ENCODE measurements at places on chromosomes 3 and 15.

DNA sequence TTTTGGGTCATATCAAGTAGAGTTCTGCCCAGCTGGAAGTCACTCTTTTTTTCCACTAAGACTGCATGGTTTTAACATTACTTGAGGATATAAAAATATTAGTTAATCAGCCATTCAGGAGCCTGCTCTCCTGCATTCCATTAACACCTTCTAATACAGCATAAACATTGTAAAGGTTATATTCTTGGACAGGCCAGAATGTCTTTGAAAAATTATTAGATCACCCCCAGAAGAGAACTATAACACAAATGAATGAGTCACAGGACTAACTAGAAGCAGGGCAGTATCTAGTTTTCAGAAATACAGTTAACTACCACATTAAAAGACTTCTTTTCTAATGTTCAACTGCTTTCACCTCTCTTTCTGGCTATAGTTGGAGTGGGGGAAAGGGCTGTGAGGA lies 80.9 kb downstream of the THBS1 start:
- DNase-seq, result no peak

DNA sequence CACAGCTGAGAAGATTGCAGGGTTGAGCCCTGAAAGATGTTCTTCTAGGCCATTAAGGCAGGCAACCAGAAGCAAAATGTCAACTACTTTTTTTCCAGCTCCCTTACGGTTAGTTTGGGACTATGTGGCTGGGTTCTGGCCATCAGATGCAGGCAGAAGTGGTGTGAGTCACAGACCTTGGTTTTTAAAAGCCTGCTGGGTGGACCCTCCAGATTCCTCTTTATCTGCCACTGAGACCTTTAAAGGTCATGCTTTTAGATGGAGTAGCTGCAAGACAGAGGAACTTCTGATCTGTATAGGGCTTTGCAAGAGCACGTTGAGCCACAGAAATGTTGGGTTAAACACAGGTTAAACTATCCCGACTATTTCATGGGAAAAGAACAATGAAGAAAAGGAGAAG lies 102.9 kb downstream of the CHST2 start:
- no peak for DNase-seq

DNA sequence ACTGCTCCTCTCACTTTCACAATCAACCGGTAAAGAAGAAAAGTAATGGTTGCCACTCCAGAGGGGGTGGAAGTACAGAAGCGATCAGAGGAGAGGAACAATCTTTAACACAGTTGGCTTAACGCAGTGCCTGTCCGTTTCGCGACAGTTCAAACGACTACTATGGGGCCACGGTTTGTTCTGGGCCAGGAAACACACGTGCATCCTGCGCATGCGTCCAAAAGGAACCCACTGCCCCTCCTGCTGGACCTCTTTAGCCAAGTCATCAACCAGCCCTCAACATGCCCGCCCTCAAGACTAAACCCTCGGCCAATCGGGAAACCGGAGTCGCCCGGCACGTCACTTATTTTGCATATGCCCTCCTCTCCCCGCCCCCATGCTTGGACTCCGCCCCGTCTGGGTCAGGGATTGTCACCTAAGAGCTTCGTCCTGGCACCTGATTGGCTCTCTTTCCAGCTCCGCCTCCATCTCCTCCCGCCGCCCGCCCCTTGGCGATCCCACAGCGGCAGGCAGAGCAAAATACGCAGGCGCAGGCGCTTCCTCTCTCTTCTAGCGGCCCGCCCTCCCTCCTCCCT lies 345 bp upstream of the CDV3 start:
- DNase-seq, result no peak

GRCh38 chr3:142884531-142884930 lies 4.4 kb downstream of the PCOLCE2 start:
- DNase-seq, result no peak

- no peak for DNase-seq
These were observed 18.6 kb downstream of the ZIC1 start for GRCh38 chr3:147427746-147428145.

GRCh38 chr3:156211583-156211982 lies 91.2 kb downstream of the KCNAB1 start:
- no peak for DNase-seq

DNA sequence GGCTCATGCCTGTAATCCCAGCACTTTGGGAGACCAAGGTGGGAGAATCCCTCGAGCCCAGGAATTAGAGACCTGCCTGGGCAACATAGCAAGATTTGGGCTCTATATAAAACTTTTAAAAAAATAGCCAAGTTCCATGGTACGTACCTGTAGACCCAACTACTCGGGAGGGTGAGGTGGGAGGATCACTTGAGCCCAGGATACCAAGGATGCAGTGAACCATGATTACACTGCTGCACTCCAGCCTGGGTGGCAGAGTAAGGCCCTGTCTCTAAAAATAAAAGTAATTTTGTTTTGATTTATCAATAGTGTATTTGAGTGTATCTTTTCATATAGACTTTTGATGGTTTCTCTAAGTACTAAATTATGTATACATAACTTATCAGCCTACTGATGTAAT lies 63.1 kb downstream of the LSM3 start:
- DNase-seq, result no peak

- no peak for DNase-seq
These were observed 157.7 kb upstream of the BCL6 start for GRCh38 chr3:187902936-187903335.

DNA sequence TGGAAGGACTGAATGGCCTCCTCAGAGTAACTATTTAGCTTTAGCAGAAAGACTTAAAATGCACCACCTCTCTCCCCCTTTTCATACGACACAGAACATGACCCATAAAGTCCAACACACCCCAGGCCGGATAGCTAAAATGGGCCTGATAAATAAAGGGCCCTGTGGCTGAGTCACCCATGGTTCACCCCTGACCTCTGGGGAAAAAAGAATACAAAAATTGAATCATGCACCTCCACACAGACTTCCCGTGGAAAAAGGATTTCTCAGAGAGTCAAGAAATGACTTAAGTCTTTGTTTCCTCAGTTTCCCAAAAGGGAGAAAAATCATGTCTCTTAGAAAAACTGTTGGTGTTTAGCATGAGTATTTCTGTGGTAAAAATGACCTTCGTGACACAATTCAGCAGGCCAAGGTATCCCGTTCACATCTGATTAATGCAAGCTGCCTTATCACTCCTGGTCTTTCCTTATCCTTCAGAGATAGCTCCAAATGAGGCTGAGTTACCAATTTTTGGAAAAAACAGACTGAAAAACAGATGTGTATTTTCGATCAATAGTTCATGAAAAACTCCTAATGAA lies 34.0 kb upstream of the ARHGEF3 start:
- no peak for DNase-seq

DNA sequence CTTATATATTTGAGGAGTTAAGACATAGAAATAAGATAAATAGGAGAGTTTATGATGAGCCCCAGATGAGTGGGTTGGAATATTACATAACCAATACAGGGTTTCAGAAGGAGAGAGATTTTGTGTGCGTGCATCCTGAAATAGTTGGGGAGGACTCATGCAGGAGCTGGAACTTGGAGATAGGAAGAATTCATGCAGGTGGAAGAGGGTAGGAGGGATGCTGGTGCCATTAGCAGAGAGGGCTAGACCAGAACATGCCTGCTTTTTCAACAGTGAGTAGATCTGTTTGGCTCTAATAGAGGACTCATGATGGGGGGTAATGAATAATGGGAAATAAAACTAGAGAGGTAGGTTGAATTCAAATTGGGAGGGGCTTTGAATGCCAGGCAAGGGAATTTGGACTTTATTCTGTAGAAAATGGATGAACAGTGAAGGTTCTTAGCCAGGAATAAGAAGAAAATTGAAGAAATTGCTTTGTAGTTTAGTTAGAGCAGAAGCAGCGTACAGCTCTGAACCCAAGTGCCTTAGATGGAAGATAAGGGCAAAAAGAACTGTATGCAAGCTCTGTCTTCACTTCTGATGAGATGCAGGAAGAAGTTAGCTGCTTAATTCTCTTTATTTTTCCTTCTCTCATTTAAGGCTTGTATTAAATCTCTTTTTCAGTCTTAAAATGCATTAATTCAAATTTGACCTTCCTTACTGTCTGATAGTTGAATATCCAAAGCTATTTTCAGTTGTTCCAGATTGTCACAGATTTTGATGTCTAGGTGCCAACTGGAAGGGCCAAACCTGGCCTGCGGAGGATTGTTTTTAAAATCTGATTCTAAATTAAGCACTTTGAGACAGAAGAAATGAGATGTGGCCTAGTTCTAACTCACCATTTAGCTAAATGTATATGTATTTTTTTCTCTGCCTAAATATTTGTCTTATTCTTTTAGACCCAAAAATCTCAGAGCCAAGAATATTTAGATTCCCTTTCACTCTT lies 86.3 kb downstream of the PPM1L start:
- no peak for DNase-seq

GRCh38 chr3:71710906-71711494 lies 14.2 kb downstream of the EIF4E3 start:
- DNase-seq, result peak; percentile 60

DNA sequence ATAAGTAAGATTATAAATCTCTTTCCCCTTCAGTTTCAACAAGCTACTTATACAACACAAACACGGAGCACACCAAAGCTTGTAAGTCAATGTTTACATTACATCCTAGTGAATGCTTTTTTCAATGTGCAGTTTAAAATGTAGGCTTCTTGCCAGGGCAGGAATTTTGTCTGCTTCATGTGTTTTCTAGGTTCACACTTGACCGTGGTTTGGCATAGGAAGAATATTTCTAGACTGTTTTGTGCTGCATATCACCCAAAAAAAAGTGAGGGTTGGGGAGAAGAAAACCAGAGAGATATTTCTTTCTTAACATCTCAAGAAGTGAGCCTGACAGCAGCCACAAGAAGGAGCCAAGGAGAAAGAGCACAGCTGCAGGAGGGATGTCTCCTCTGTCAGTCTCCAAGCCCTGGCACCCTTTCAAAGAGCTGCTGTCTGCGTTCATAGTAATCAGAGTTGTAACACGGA lies 255.8 kb downstream of the MEIS2 start:
- DNase-seq, result peak; percentile 50

DNA sequence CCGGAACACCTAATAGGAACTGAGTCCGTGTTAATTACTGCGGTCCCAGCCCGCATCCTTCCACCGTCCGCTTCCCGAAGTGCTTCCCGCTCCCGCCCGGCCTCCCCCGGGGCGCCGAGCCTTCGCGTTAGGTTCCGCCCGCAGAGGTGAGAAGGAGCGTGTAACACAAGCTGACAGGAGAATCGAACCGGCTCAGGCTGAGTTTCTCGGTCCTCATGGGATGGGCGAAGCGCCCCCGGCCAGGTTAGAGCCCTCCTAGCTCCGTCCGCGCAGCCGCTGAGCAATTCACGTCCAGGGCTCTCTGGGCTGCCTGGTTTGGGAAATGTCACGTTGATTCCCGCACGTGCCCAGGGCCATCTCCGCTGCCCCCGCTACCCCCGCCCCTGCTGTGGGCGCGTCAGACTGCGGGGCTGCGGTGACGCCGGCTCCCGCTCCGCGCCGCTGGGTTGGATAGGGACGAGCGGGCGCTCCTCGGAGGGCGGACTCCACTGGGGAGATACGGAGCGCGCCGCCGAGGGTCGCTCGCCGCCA lies 954 bp downstream of the CLDN11 start:
- DNase-seq, result no peak

- DNase-seq, result peak; percentile 15
These were observed 330.2 kb downstream of the TIGIT start for GRCh38 chr3:114624047-114624445.

DNA sequence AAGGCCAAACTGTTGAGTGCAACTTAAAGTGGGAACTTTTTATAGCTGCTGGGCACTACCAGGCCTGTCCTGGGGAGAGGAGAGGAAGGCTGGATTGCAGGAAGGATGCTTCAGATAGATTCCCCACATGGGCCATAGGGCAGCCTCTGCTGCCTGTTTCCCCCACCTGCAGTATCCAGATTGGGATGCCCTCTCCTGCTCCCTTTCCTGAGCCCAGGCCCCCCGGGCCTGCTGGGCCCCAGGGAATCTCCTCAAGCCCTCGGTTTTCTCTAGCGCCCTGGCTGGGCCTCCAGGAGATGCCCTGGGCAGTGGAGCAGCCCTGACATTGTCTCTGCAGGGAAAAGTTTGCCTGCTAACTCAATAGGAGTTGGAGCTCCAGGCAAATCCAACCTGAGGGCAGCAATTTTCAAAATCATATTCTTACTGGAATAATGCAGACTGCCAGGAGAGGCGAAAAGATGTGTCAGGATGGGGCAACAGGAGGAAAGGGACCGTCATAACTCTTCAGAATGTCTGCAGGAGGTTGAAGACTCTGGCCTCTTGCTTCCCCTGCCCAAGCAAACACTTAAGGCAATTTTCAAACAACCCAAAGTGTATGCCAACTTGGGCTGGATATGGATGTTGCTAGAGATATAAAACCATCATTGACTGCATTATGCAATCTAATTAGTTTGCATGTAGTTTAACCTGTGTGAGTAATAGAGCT lies 4.4 kb downstream of the NR2F2 start:
- DNase-seq, result no peak
